ENCODE measurements at places on chromosomes 1 and 21. TPM values are rescaled to one million over a fixed set of nuclear protein-coding genes. Genes with fewer than 3 reads are reported as not detected.

DNA sequence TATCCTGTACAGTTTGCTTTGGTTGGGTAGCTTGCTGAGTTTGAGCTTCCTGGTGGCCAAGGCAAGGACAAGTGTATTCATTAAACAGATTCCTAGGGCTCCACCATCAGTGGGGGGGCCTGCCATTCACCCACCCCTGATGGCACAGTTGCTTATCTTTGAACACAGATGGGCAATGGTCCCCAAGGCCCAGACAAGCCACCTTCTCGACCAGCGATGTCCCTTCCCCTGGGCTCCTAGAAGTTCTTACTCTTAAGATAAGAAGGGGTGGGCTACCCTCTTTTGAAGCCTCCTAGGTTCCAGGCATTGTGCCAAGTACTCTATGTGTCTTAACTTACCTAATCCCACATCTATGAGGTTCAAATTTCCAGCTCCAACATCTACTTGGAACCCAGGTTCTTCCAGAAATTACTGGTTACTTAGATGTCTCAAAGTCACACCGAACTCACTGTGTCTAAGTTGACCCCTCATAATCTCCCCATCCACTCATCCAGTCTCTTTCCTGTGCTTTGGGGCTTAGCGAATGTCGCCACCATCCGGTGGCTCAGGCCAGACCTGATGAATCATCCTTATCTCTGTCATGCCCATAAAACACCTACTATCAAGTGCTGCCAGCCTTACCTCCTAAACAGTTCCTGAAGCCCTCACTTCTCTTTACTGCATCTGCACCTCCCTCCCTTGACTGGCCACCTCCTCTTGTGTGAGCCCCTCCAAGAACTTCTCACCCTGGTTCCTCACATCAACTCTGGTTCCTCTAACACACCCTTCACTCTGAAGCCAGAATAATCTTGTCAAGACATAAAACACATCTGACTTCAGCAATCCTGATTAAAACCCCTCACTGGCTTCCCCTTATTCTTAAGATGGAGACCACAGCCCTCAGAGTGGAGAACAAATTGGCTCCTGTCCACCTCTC lies 50.1 kb downstream of the KLHDC7A start:
- DNase-seq = no peak

DNA sequence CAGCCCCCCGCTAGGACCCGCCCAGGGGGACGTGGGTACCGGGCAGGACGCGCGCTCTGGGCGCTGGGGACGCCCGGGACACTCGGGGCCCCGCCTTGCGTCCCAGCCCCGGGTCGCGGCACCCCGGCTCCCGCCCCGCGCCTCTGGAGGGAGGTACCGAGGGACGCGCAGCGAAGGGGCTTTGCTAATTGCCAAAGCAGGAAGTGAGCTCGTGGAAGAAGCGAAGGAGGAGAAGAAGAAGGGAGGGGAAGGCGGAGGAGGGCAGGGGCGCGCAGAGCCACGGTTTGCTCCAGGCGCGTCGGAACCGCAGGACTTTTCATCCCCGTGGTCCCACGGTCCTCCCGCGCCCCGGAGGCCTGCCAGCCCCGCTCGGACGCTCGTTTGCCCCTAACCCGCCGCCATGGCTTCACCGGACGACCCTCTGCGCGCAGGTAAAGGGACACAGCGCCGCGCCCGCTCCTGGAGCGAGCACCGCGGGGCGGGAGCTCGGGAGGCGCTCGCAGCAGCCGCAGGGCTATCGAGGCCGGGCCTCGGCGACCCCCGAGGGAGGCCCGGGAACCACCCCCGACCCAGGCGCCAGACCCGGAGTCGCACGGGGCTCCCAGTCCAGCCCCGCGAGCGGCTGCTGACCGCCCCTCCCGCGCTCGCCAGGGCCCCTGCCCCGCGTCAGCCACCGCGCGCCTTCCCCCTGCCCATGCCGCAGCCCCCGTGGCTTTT lies 1.3 kb downstream of the EDARADD start:
- no peak for DNase-seq

GRCh38 chr1:67213948-67214347 lies 47.7 kb downstream of the IL23R start:
- no peak for DNase-seq

GRCh38 chr1:1665815-1666251 lies 7.0 kb upstream of the CDK11B start:
- no peak for DNase-seq

GRCh38 chr1:43481491-43481890 lies 27.8 kb upstream of the HYI start:
- DNase-seq = no peak

DNA sequence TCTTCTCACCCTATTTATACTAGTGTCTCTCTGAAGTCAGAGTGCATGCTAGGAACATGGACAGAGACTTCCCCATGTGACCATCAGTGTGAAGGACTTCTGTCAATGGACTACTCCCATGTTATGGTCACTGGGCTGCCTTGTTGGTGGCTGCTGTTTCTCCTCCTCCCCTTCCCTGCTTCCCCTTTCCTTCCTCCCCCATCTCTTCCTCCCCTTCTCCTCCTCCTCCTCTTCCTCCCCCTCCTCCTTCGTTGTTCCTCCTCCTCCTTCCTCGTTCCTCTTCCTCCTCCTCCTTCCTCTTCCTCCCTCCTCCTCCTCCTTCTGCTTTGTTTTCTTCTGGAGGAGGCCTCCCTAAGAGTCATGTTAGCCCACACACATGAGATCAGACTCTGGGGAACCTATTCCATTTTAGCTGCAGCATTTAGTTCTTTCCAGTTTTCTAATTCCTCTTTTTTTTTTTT lies 35.8 kb downstream of the IER5 start:
- no peak for DNase-seq

CSMD2 gene
- total RNA-seq = 1.1 TPM

HNRNPU gene
- 436 TPM for total RNA-seq

OR2M3 gene
- total RNA-seq = not detected

ZBTB21 gene
- total RNA-seq = 15.5 TPM

HCRTR1 gene
- total RNA-seq = 0.98 TPM

Data from mesothelial cell of epicardium (in vitro differentiated cells).